ENCODE measurements at places on chromosomes 2 and 18. TPM values are rescaled to one million over a fixed set of nuclear protein-coding genes. Genes with fewer than 3 reads are reported as not detected.

Gene ANKRD30BL
- total RNA-seq, result not detected

Gene FLACC1
- total RNA-seq, result 0.15 TPM

Gene C18orf54
- 5.7 TPM for total RNA-seq

Gene PLEKHH2
- 5.7 TPM for total RNA-seq

Gene SLC23A3
- 1.3 TPM for total RNA-seq
